ENCODE measurements at places on chromosomes 1 and 21.

- no peak for DNase-seq
Measured at GRCh38 chr1:185402930-185403329, 85.9 kb upstream of the IVNS1ABP start.

- no peak for DNase-seq
Measured at GRCh38 chr1:247740721-247741120, 2.3 kb downstream of the OR14K1 start.

- no peak for DNase-seq
Measured at GRCh38 chr21:25646474-25646873, 7.4 kb downstream of the JAM2 start.

GRCh38 chr1:197391303-197392226 lies 123.5 kb downstream of the CRB1 start:
- DNase-seq = no peak

DNA sequence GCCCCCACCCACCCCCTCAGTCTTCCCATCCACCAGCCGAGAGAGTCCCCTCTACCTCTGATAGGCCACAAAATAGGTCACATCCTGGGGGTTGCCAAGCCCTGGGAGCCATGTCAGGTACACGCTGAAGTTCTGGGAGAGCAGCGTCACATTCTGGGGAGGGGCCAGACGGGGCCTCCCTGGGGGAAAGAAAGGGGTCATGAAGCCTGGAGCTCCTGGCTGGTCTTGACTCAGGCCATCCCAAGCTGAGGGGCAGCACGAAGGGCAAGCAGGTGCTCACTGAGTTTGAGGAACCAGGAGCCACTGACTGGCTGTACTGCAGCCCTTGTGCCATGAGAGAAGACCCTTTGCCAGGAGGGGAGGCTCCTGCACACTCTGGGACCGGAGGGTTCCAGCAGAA lies 6.4 kb downstream of the IFNLR1 start:
- no peak for DNase-seq

- no peak for DNase-seq
Measured at GRCh38 chr21:27423038-27423437, 456.1 kb upstream of the ADAMTS5 start.

- DNase-seq = no peak
Measured at GRCh38 chr1:212710566-212710965, 10.9 kb upstream of the BATF3 start.

- no peak for DNase-seq
Measured at GRCh38 chr1:160086456-160086892, 5.1 kb downstream of the KCNJ9 start.

- no peak for DNase-seq
Measured at GRCh38 chr1:20849100-20849499, 62.0 kb upstream of the HP1BP3 start.

DNA sequence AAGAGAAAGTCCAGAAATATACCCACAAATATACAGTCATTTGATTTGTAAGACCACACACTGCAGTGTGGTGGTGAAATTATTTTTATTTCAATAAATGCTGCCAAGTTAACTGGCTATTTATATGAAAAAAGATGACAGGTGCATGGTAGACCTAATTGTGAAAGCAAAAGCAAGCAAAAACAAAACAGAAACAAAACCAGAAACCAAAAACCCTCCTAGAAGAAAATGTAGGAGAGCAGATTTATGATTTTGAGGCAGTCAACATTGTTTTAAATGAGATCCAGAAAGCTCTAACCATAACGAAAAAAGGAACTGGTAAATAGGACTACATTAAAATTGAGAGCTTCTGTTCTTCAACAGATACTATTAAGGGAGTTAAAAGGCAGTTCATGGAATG lies 303.6 kb downstream of the PRDM2 start:
- no peak for DNase-seq

DNA sequence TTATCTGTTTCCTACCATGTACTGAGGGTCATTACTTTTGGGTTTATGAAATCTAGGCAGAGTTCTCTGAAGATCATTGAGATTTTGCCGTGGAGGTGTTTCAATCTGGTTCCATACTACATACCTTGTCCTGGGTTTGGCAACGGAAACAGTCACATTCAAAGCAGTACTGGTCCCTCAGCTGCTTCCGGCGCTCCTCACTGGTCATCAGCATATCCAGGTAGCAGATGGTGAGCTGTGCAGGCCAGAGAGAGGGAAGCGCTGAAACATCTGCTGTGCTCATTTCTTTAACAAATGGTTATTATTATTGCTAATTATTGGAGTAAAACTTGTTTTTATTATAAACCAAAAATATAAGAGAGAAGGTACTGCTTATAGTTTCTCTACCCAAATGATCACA lies 591.7 kb downstream of the SMYD3 start:
- no peak for DNase-seq

DNA sequence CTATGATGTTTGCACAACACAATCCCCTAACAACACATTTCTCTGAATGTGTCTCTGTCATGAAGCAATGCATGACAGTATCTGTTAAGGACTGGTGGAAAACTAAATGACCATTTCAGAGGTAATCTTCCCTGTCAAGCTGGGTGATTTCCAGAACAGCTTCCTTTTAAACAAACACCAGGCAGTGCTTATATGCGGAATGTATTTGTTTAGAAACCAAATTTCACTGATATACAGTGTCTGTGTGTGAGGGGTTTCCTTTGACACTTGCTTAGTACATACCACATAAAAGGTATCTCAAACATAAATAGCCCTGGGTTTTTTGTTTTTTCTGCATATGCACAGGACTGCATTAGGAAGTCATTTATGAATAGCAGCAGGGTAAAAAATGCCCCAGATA lies 95.6 kb downstream of the TGFBR3 start:
- no peak for DNase-seq

- DNase-seq = no peak
Measured at GRCh38 chr21:42200906-42201614, 17.9 kb upstream of the ABCG1 start.

- DNase-seq = no peak
Measured at GRCh38 chr1:245750261-245750660, 595.5 kb downstream of the KIF26B start.

GRCh38 chr1:108011295-108011694 lies 46.3 kb upstream of the VAV3 start:
- no peak for DNase-seq

DNA sequence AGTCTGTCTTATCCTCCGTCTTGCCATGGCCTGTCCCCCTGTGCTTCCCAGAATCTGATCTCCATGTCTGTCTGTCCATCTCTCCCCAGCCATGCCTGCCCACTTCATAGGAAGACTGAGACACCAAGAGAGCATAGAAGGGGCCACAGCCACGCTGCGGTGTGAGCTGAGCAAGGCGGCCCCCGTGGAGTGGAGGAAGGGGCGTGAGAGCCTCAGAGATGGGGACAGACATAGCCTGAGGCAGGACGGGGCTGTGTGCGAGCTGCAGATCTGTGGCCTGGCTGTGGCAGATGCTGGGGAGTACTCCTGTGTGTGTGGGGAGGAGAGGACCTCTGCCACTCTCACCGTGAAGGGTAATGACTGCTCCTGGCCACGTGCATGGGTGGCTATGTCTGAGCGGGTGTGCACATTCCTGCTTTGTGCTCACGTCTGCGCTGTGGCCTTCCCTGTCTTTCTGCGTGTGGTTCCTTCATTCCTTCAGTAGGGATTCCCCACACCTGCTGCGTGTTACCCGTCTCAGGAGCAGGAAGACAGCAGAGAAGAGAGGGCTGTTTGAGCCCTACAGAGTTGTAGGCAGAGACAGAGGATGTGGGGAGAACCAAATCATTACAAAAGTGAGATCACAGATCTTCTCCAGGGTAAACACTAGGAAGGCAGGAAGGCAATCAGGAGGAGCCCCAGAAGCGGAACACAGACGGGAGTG lies 80.8 kb downstream of the OBSCN start:
- no peak for DNase-seq

DNA sequence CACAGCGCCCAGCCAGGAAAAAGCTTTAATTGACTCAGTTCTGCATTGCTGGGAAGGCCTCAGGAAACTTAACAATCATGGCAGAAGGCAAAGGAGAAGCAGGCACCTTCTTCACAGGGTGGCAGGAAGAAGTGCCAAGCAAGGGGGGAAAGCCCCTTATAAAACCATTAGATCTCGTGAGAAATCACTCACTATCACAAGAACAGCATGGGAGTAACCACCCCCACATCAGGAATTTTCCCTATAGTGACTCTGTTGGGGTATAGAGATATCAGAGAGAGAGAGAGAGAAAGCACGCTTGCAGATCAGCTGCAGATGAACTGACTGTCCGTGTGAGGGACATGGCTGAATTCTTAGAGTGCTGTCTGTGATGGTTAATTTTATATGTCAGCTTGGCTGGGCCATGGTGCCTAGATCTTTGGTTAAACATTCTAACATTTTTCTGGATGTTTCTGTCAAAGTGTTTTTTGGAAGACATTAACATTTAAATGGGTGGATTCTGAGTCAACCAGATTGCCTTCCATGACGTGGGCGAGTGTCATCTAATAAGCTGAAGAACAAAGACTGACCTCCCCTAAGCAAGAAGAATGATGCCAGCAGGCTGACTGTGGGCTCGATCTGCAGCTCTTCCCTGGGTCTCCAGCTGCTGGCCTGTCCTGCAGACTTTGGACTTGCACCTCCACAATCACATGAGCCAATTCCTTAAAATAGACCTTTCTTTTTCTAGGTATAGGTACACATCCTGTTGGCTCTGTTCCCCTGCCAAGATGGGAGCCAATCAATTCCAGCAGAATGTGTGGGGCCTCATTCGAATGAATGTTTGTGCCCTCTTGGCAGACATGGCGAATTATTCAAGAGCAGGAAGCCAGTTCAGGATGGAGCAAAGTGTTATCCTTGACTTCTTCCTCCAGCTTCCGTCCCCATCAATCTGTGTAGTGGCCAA lies 21.4 kb upstream of the CPT2 start:
- DNase-seq = no peak

DNA sequence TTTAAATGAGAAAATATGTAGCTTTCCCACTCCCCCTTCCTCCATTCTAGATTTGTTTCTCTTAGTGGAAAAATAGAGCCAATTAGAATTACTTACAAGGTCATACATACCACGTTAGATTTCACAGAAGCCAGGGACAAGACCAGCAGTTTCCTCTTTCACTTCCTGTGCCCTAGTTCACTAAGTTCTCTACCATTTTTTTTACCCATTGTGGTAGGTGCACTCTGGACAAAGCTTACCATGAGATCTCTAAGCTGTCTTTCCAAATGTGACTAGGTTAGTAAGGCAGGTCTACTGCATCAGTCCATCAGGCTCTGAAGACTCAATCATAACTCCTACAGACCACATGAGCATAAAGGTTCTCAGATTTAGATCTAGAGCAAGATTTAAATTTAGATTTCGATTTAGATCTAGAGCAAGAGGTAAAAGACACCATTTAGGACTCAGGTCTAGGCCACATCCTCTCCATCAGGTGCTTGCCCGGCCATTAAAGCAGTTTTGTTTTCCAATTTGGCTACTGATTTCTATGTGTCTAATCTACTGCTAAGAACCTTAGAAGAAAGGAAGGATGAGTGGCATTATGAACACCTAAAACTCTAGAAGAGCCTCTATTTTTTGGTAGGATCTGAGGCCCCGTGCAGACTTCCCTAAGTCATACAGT lies 235.3 kb downstream of the FAF1 start:
- DNase-seq = no peak

DNA sequence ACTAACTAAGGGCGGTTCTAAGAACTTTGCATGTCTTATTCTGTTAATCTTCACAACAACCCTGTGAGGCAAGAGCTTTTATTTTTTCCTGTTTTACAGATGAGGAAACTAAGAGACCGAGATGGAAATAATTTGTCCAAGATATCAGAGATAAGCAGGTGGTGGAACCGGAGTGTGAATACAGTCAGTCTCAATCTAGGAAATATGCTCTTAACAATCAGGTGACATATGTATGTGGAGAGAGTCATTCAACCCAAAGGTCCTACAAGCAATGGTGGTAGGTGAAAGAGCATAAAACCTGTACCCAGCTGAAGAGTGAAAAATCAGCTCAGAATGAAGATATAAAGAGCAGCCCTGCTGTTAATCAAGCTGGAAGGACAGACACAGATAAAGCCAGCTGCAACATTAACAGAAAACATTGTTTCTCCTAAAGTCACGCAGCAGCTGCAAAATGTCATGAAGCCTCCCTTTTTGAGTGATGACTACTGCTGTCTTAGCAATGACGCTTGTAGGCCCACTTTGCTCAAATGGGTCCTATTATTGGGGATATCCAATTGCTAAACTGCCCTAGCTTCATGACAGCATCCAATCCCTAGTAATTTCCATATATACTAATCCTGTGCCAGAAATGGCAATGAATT lies 30.5 kb upstream of the FCAMR start:
- DNase-seq = no peak

DNA sequence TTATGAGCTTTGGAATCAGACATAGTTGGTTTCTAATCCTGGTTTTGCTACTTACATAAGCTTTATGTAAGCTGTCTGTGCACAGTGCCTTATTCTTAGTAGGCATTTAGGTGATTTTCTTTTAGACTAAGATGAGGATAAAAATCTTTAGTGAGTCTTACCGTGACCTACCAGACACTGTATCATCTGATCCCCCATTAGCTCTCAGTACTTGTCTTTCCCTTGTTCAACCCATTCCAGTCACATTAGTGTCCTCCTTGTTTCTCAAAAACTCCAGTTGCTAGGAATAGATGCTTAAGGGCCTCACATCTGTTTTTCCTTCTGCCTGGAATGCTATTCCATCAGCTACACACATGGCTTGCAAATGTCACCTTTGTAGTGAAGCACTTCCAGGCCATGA lies 18.8 kb downstream of the PPP1R12B start:
- no peak for DNase-seq

DNA sequence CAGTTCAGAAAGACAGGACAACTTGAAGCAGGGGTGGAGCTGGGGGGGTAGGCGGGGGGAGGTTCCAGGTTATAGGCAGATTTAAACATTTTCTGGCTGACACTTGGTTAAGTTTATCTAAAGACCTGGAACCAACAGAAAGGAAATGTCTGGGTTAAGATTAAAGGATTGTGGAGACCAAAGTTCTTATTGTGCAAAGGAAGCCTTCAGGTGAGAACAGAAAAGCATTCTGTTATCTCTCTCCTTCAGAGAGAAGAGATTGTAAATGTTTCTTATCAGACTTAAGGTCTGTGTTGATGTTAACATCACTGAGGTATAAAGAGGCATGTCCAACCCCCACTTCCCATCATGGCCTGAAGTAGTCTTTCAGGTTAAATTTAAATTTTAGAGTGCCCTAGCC lies 3.7 kb upstream of the ACADM start:
- DNase-seq = no peak

- DNase-seq = no peak
Measured at GRCh38 chr1:97139512-97139911, 417.9 kb downstream of the PTBP2 start.

DNA sequence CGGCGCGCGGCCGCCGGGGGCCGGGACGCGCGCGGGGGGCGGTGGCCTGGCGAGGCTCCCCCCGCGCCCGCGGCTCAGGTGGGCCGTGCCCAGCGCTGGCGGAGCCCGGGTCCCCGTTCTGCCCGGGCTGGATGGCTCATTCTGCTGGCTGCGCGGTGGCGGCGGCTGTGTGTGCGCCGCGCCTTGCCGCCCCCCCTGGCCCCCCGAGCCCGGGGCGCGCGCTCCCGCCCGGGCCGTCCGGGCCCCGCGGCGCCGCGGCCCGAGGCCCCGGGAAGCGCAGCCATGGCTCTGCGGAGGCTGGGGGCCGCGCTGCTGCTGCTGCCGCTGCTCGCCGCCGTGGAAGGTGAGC lies at the start of gene EPHB2:
TSS of gene EPHB2 (plus strand) at position 139 of the 349 bp plus-strand sequence. CDS start at position 283, 144 bp downstream.
- no peak for DNase-seq
